ENCODE measurements at places on chromosomes 7 and 10.

GRCh38 chr7:68014031-68014736 is 1017.6 kb downstream of the TYW1 start:
- no peak for DNase-seq

- no peak for DNase-seq
Observed at GRCh38 chr10:21529032-21529910, 3.8 kb upstream of the SKIDA1 start.

DNA sequence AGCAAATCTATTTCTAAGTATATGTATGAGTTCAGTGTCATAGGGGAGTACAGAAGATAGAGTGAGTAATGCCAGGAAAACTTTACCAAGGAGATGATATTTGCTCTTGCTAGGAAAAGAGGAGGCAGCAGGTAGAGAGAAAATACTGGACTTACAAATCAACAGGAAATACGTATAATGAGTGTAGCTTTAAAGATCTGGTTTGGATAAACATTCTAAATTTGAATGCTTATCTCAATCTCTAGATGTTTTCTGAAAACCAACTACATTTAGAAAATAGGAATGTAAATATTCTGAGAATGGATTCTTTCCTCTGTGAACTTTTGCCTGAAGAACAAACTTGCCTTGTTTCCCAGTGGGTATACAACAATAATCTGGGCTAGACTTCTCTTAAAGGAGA is 46.9 kb upstream of the GNAI1 start:
- DNase-seq: no peak

DNA sequence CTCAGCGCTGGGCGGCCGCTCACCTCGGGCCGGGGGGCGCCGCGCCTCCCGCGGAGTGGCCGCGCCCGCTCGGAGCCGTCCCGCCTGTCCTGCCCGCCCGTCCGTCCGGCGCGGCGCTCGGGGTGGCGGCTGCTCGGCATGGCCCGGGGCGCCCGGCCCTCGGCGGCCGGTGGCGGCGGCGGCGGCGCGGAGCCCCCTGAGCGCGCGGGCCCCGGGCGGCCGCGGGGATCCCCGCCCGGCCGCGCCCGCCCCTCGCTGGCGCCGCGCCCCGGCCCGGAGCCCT is 338 bp downstream of the SDK1 start:
- no peak for DNase-seq

DNA sequence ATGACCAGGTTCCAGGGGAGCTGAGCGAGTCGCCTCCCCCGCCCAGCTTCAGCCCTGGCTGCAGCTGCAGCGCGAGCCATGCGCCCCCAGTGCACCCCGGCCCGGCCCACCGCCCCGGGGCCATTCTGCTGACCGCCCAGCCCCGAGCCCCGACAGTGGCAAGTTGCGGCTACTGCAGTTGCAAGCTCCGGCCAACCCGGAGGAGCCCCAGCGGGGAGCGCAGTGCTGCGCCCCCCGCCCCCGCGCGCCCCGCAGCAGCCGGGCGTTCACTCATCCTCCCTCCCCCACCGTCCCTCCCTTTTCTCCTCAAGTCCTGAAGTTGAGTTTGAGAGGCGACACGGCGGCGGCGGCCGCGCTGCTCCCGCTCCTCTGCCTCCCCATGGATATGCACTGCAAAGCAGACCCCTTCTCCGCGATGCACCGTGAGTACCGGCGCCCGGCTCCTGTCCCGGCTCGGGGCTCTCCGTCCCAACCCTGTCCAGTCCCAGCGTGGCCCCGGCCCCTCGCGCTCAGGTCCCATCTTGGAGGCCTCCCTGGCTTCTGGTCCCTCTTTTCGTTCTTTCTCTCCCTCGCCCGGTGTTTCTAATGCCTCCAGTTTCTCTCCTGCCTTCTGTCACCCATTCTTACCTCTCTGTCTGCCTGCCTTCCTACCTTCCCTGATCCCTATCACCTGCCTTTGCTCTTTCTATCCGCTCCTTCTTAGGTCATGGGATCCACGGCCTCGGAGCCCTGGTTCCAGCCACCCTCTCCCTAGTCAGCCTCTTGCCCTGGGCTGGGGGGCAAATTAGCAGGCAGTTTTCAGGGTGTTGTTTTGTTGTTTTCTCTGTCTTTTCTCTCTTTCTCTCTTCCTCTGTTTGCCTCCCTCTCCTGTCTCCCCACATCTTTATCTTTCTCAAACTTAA is 751 bp downstream of the PAX2 start:
- DNase-seq: no peak

DNA sequence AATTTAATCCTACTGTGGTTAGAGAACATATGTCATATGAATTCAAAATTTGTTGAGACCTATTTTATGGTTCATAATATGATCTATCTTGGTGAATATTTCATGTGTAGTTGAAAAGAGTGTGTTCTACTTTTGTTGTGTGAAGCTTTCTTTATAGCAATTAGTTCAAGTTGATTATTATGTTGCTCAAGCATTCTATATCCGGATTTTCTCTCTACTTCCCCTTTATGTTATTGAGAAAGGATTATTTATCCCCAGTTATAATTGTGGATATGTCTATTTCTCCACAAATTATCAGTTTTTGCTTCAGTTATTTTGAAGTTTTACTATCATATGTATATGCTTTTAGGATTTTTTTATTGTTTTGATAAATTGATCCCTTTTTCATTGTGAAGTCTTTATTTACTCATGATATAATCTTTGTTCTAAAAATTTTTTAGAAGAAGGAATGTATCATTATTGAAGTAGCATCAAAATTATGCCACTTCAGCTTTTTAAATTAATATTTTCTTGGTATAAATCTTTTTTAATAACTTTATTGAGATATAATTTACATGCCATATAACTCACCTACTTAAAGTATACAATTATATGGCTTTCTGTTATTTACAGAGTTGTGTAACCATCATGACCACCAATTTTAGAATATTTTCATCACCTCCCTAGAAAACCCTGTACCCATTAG is 12.0 kb upstream of the MEST start:
- no peak for DNase-seq

GRCh38 chr10:132517951-132518521 is 19.6 kb upstream of the INPP5A start:
- DNase-seq: no peak

DNA sequence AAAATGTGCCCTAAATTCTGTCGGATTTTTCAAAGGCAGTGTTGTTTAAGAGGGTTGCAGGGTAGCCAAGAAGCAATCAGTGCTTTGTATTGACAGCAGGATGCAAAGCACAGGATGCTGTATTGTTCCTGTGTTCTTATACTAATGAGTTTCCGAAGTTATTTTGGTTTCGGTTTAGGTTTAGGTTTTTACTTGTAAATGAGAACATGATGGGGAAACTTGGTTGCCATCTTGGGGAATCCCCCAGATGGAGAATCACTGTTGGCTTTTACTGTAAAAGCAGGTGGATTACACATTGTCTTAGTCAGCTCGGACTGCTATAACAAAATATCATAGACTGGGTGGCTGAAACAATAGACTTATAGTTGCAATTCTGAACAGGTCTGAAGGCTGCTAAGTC is 72.1 kb downstream of the INHBA start:
- no peak for DNase-seq

DNA sequence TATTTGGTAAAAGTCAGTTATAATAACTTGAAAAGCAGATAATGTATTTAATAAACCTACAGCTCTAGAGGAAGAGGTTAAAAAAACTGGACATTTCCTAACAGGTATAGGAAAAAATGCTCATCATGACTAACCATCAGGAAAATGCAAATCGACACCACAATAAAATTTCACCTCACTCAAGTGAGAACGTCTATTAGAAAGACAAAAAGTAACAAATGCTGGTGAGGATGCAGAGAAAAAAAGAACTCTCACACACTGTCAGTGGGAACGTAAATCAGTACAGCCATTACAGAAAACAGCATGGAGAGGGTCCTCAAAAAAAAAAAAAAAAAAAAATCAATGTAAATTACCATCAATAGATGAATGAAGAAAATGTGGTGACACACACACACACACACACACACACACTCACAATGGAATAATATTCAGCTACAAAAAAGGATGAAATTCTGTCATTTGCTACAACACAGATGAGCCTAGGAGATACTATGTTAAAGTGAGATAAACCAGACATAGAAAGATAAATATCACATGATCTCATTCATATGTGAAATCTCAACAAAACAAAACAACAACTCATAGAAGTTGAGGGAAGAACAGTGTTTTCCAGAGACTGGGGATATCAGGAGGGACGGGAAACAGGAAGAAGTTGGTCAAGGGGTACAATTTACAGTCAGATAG is 20.1 kb downstream of the EPC1 start:
- no peak for DNase-seq

GRCh38 chr10:84837877-84838276 is 509.5 kb downstream of the CCSER2 start:
- DNase-seq: no peak

GRCh38 chr7:74299401-74299800 is 10.2 kb downstream of the CLIP2 start:
- DNase-seq: no peak

GRCh38 chr7:78080811-78081210 is 282.2 kb downstream of the PHTF2 start:
- no peak for DNase-seq

- DNase-seq: no peak
Observed at GRCh38 chr7:84069999-84070500, 124.5 kb downstream of the SEMA3A start.

DNA sequence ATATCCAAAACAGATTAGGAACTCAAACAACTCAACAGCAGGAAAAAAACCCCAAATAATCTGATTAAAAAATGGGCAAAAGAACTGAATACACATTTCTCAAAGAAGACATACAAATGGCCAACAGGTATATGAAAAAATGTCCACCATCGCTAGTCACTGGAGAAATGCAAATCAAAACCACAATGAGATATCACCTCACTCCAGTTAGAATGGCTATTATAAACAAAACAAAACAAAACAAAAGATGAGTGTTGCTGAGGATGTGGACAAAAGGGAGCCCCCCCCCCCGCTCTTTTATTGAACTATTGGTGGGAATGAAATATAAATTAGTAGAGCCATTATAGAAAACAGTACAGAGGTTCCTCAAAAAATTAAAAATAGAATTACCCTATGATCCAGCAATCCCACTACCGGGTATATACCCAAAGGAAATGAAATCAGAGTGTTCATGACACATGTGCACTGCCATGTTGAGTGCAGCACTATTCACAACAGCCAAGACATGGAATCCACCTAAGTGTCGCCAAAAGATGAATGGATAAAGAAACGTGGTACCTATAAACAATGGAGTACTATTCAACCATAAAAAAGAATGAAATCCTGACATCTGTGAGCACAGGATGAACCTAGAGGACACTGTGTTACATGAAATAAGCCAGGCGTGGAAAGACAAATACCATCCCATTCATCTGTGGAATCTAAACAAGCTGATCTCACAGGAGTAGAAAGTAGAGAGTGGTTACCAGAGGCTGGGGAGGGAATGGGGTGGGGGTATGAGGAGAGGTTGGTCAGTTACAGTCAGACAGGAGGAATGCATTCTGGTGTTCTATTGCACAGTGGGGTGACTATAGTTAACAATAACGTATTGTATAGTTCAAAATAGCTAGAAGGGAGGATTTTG is 78.1 kb upstream of the RHEB start:
- no peak for DNase-seq

DNA sequence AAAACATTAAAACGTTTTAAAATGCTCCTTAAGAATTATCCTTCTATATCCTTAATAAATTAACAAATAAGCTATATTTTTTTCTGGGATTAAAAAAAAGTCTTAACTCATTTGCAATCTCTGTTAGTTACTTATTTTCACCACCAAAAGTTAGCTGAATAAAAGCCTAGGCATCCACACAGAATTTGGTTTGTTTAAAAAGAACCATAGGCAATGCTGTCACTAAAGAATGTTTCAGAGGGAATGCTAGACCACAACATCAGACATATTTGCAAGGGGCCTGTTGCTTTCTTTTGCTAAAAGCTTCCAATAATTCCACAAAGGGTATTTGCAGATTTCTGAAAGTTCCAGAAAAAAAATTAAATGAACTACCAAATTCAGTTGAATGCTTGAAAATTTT is 244.2 kb downstream of the POU6F2 start:
- DNase-seq: no peak

GRCh38 chr7:130350945-130351790 is 6.6 kb downstream of the CPA5 start:
- DNase-seq: no peak

DNA sequence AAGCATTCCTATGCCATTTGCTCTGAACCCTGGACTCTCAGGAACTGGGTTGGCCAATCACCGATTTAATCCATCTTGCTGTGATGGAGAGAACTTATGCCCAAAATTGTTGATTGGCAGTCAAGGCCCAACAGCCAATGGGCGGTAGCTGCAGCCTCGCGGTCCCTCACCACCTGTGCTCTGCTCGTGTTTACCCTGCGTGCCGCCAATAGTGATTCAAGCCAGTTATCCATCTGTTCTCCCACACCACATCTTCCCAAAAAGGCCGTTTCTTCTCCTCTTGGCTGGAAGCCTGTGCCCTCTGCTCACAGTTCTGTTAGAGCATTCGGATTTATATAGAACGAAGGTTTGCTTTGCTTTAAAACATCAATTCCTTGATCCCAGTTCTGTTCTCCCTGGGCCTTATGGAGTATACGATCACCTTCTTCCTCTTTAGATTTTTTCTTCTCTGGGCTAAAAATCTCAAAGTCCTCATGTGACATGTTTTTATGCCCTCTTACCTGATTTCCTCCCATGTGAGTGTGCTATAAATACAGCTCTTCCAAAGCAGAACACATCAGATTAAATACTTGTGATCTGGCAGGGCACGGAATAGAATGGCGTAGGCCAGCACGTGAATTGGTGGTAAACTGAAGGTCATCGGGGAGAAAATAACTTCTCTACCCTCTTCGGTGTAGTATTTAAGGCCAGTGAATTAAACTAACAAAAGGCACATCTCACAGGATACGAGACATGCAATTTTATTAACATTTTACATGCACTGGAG is 212.8 kb downstream of the NSUN6 start:
- DNase-seq: no peak

DNA sequence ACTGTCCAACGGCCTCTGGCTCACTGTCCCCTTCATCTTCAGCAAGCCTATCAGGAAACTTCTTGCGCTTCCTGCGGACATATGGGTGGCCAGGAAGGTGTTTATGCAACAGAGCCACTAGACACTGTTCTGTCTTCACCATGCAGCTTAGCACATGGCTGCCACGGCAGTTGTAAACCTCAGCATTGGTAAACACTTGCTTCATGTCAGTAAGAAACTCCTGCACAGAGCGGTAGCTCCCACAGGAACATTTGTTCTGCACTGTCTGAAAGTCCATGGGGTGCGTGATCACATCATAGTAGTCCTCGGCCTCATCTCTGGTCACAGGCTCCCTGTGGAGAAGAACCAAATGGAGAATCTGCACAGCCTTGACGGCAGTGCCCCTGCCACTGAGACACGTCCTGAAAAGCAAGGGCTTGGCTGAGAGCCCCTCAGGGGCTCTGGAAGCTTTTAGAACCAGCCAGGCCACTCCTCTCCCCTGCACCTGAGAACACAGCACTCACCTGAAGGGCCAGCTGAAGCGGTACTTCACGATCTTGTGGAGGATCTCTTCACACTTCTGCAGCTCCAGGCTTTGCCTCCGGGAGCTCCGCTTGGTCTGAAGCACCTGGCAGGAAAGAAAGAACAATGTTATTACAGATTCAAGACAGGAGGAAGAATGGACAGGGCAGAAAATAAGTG is 8.8 kb downstream of the FZD9 start:
- DNase-seq: no peak

GRCh38 chr7:67470256-67470751 is 473.7 kb downstream of the TYW1 start:
- DNase-seq: no peak

Data from activated T-helper 1 cell treated with Interleukin-2 at 50 U/mL for 16 hours (primary cell).